ENCODE measurements at places on chromosomes 4 and X.

DNA sequence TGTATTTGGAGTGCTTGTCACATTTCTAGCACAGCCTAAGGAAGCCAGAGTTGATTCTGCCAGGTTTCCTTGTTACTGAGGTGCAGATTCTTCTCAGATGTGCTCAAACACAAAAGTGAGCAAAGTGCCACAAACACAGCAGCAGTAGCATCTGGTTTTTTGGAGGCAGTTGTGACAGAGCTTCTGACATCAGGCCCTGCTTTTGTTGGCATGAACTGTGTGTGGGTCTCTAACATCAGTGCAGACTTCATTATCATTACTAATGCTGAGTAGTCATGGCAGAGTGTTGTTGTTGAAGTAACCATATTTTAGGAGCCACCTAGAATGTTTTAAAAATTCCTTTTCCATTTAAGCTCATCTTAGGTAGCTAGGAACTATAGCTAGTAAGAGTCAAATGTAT is 656.6 kb downstream of the ANKRD50 start:
- no peak for DNase-seq

DNA sequence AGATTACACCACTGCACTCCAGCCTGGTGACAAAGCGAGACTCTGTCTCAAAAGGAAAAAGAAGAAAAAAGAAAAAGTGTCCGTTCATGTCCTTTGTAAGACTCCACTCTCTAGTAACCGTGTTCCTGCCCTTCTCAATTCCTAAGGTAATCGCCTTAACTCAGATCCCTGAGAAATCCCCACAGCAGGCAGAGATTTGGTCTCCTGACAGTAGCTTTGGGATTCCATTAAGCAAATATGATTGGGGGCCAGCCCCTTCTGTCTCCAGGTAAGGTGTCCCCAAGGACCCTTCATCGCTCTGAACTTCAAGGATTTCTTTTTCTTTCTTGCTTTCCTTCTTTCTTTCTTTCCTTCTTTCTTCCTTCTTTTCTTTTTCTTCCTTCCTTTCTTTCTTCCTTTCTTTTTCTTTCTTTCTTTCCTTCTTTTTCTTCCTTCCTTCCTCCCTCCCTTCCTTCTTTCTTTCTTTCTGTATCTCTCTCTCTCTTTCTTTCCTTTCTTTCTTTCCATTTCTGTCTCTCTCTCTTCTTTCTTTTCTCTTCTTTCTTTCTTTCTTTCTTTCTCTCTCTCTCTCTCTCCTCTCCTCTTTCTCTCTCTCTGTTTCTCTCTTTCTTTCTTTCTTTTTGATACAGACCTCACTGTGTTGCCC is 2.1 kb upstream of the ASMT start:
- no peak for DNase-seq

- no peak for DNase-seq
These were observed 3.2 kb downstream of the TDO2 start for GRCh38 chr4:155906554-155907247.

- no peak for DNase-seq
These were observed 11.3 kb upstream of the BTC start for GRCh38 chr4:74805601-74806000.

DNA sequence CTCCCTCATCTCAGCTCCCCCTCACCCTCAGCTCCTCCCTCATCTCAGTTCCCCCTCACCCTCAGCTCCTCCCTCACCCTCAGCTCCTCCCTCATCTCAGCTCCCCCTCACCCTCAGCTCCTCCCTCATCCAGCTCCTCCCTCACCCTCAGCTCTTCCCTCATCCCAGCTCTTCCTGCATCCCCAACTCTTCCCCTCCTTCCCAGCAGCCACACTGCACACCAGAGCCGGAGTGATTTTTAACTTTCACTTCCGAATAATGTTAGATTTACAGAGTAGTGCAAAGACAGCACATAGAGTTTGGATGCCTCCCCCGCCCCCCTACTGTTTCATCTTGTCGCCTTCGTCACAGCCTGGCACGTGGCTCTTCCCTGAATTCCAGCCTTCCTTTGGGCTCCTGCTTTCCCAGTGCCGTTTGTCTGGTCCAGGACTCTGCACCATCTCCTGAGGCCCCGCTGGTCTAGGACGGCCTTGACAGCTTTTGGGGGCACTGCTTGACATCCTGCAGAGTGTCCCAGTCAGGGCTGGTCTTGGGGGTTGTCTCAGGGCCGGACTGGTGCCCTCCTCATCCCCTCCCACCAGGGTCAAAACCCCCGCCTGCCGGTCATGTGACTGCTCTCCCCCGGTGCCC is 110.2 kb downstream of the FAM53A start:
- DNase-seq: no peak

Data from effector CD4-positive, alpha-beta T cell (primary cell).